ENCODE measurements at places on chromosomes 5 and 9.

GRCh38 chr9:111599092-111599954, at the start of gene PTGR1:
Gene PTGR1 (minus strand): TSS chr9:111599647. CDS start chr9:111597422, 2,225 bp downstream.
- DNase-seq = no peak

DNA sequence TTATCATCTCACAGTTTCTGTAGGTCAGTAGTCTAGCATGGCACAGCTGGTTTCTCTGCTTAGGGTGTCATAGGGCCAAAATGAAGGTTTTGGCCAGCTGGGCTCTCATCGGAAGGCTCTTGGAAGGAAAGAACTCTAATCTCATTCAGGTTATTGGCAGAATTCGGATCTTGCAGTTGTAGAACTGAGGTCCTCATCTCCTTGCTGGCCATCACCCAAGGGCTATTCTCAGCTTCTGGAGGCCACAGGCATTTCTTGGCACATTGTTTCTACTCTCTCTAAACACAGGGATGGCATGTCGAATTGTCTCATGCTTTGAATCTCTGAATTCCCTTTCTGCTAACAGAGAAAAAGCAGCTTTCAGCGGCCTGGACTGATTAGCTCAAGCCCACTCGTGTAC, 258.0 kb upstream of the SMARCA2 start:
- DNase-seq = no peak

DNA sequence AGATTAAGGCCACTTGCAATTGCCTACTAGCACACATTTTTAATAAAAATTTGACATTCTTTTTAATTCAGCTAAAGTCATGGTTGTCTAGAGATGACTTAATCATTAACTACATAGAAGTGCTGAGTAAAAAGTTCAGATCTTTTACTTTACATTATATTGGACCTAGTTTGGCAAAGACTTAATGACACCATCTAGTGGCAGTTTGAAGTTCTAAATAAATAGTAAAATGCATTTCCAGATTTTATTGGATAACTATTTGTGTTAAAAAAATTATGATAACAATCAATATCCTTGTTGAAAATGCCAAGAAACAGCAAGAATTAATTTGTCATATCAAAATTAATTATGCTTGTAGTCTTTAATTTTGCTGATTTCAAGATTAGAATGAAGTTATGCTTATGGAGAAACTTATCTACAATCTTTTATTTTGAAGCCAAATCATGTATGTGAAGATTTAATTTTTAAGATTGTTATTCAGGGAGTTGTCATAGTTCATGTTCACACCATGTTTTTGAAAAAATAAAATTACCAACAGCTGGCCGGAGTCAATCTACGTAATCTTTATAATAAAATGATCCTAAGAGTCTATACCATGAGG, 69.6 kb upstream of the PJA2 start:
- no peak for DNase-seq

GRCh38 chr9:29144476-29144875, 1571.2 kb upstream of the C9orf72 start:
- DNase-seq = no peak
